ENCODE measurements at places on chromosomes 16 and 17. TPM values are rescaled to one million over a fixed set of nuclear protein-coding genes. Genes with fewer than 3 reads are reported as not detected.

DNA sequence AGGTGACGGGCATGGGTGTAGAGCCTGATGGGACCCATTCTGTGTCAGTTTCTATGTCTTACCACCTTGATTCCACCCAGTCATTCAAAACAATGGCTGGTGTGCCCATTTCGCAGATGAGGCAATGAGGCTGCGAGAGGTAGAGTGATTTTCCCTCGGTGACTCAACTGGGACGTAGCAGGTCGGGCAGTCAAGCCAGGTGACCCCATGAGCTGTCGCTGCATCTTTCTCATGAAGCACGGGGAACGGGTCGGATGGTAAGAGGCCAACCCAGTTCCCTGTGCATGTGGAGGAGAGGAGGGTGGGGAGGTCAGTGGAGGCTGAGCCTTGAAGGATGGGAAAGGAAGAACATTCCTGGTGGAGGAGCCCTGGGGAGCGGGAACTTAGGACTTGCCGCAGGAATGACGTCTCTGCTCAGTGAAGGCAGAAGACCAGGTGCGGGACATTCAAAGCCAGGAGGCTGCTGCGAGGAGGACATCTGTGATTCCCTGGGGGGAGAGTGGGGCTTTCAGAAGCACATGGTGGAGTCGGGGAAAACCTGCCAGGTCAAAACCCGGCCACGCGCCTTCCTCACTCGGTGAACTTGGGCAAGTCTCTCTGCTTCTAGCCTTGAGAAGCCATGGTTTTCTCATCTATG lies 1.1 kb downstream of the IL21R start:
- H3K27me3 ChIP-seq, result peaks cover 12% of the 10 kb centered on the region
- no peak overlapping the region for H3K4me3 ChIP-seq
- peaks cover 12% of the 10 kb centered on the region for H3K4me1 ChIP-seq
- DNase-seq, result peak; percentile 36

DNA sequence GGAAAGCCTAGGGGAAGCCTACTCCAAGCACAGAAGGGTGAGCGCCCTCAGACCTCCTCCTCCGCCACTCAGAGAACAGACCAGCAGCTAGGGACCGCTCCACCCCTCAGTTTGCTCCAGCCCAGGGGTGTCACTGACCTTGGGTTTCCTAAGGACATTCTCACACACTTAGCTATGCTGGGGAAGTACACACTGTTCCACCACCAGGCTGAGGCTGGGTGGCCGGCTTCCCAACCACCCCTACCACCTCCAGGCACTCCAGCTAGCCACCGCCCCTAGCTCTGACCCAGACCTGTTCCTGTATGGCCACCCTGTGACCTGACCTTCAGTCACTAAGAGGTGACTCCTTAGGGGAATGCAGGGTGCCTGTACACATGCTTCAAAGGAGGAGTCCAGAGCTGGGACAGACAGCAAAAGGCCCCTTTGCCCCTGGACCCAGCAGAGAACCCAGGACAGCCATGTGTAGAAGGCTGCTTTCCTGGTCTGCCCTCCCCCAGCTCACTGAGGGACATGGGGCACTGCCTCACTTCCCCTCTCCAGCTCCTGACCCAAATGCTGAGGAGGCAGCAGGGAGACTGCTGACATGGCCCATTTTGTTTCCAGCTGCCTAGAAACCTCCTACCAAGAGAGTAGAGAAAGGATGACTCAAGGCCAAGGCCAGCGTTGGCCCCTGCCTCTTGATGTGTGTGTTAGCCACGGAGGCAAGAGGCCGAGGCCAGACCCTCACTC lies 6.7 kb downstream of the HSPB9 start:
- H3K4me1 ChIP-seq, result peaks cover 24% of the 10 kb centered on the region
- H3K27me3 ChIP-seq, result peaks cover 5% of the 10 kb centered on the region
- H3K36me3 ChIP-seq, result peaks cover 4% of the 10 kb centered on the region
- no peak for DNase-seq
- H3K4me3 ChIP-seq, result no peak overlapping the region

DNA sequence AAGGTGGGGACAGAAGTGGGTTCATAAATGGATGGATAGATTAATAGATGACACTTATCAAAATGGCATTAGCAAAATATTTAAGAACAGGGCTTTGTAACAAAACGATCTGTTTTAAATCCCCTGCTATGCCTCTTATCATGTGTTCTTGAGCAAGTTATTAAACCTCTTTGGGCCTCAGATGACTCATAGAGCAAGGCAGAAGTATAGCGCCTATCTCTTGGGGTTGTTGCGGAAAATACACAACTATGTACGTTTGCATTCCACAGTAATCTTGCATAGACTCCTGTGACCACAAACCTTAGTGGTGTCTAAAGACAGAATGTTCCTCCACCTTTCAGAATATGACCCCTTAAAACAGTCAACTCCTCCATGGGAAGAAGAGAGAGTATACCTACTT lies 116.8 kb downstream of the CDYL2 start:
- H3K27me3 ChIP-seq, result peaks cover 5% of the 10 kb centered on the region
- H3K27ac ChIP-seq, result no peak overlapping the region
- DNase-seq, result no peak
- no peak overlapping the region for H3K4me3 ChIP-seq
- H3K4me1 ChIP-seq, result peaks cover 4% of the 10 kb centered on the region

- no peak for DNase-seq
- H3K27ac ChIP-seq, result no peak overlapping the region
- peaks cover 2% of the 10 kb centered on the region for H3K4me1 ChIP-seq
- H3K27me3 ChIP-seq, result peaks cover 3% of the 10 kb centered on the region
- H3K4me3 ChIP-seq, result no peak overlapping the region
- no peaks in the 10 kb centered on the region for H3K36me3 ChIP-seq
These were observed 10.3 kb downstream of the C17orf113 start for GRCh38 chr17:42039794-42040763.

SLC22A31 gene
- 3.9 TPM for total RNA-seq

GPR139 gene
- not detected for total RNA-seq

Data from glutamatergic neuron (in vitro differentiated cells).